ENCODE measurements at places on chromosomes 4 and X.

- DNase-seq = no peak
These were observed 204.5 kb downstream of the SLC7A11 start for GRCh38 chr4:138037696-138038095.

DNA sequence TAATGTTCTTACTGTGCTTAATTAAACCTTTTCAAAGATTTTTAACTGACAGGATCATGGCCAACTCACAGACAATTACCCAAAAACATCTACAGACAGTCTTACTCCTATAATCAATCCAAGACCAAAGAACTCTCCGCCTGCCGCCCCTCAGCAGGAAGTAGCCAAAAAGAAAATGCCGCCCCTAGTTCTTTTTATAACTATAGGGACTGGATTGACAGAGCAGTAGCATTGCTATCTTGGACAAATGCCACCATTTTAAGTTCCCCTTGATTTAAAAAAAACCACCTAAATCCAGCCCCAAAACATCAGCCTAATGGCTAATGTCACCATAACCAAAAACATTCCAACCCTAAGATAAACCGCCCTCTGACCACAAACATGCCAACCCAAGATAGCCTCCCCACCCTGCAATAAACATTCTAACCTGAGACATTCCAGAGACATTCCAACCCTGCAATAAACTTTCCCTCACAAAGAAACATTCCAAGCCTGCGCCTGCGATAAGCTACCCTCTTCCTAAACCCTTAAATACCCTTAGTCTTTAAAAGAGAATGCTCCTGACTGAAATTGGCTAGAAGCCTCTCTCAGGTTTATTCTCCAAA lies 77.0 kb downstream of the COQ2 start:
- DNase-seq = no peak

DNA sequence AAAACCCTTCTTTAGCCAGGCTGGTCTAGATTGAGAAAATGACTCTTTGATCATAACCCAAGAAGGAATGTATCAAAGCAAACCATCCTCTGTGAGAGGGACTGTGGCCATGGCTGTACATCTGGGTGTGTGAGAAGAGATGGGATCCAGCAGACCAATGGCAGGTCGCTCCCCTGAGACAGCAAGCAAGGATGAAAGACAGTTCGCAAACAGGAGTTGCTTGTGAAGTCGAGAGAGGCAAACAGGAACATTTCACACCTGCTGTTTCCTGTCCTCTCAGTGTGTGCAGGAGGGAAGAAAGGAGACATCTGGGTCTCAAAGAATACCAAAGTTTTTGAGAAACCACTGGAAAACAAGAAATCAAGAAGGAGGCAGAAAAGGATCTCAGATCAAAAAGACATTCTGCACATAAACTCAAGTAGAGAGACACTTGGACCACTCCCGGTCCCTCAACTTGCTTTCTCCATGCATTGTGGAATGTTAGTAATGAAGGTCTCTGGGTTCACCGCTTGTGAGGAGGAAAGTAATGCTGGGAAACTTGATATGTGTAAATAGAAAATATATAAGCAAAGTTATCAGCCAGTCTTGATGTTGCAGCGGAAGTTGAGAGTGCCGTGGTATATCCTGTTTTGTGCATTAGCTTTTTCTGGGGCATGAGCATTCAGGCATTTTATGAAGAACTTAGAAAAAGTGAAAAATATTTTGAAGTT lies 327.5 kb downstream of the BMPR1B start:
- DNase-seq = no peak

GRCh38 chrX:129831091-129831885 lies 12.4 kb downstream of the ZDHHC9 start:
- no peak for DNase-seq

DNA sequence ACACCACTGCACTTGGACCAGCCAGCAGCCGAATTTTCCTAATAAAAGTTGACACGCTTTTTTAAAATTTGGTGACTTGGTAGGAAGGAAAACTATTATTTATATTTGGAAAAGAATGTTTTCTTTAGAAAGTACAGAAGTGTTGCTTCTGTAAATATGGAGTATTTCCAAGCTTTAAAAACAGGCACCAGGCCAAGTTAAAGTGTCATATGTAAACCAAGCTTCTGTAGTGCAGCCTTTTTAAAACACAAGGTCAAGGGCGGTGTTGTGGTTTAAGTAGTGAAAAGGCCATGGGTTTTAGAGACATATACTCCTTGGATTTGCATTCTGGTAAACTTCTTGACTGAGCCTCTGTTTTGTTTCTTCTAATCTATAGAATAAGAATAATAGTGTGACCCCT lies 62.7 kb downstream of the TRIM2 start:
- DNase-seq = no peak

Data from activated T-cell treated with anti-CD3 and anti-CD28 coated beads, Interleukin-2, amount 50 U/mL, for 48 hours (primary cell).